ENCODE measurements at places on chromosomes 7 and 10. TPM values are rescaled to one million over a fixed set of nuclear protein-coding genes. Genes with fewer than 3 reads are reported as not detected.

DNA sequence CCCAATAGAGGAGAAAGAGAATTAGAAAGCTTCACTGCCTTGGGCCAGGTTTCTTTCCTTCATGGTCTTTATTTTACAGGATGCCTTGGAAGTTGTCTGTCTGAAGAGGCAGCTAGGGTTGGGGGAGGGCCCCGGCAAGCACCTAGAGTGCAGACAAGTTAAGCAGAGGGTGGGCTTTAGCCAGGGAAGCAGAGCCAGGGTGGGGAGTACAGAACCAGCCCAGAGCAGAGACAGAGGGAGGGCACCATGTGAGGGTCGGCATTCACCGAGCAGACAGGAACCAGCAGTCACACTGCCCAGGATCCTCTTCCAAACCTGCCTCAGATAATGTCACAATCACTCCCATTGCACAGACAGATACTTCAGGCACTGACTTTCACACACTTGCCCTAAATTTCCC is 75.9 kb downstream of the ADARB2 start:
- no peak for DNase-seq

The CDK5 gene
- 22.8 TPM for total RNA-seq

- DNase-seq: no peak
Observed at GRCh38 chr7:77587272-77587671, 50.2 kb downstream of the PTPN12 start.

GRCh38 chr10:71358277-71358676 is 38.4 kb upstream of the CDH23 start:
- no peak for DNase-seq

The MKX gene
- 0.92 TPM for total RNA-seq

DNA sequence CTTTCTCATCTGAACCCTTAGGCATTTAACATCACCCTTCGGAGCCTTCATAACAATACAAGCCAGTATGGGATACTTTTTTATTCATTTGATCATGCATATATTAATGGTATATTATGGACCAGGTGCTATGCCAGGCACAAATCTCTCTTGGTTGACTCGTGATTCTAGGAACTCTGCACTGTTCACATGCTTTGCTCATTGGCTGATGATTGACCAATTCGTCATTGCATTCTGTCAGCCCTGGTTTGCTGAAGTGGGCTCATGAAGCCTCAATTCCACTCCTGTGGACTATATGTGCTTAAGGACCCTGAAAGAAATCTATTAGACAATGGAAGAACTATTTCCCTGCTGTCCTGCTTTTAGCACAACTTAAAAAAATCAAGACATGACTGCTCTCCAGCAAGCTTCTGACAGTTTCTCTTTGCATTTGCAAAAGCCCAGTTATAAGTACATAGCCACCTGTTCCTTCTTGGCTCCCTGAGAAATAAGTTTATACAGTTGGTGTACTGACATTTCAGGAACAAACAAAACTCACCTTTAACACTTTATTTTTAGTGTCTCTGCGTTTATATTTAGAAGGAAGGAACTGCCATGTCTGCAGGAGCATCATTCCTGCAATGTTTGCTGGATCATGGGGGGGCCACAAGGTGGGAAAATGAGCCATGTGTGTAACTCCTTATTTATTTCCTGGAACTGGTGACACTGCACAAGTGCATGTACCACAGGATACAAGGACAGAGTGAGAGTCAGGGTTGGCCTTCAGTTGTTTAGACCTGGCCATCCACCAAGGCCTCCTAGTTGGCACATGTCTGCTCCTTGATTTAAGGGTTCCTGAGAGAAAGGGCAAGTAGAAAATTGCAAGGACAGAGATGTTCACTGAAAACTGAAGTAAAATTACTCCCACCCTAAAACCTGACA is 146.0 kb upstream of the NAMPT start:
- no peak for DNase-seq

DNA sequence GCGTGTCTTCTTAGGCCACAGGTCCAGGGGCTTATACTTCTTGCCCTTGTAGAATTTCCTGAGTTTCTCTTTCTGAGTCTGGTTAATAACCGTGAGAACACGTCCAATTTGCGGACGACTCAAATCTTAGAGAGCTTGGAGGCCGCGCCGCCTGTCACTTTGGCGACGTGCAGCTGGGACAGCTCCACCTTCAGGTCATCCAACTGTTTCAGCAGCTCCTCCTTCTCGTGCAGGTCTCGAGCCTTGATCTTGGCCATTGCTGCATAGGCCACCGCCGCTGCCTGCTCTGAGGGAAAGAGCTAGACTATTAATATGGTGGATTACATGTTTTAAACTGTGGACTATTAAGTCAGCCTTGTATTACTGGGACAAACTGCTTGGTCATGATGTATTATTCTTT is 26.9 kb downstream of the EVX1 start:
- DNase-seq: no peak

The H2BK1 gene
- total RNA-seq: not detected

DNA sequence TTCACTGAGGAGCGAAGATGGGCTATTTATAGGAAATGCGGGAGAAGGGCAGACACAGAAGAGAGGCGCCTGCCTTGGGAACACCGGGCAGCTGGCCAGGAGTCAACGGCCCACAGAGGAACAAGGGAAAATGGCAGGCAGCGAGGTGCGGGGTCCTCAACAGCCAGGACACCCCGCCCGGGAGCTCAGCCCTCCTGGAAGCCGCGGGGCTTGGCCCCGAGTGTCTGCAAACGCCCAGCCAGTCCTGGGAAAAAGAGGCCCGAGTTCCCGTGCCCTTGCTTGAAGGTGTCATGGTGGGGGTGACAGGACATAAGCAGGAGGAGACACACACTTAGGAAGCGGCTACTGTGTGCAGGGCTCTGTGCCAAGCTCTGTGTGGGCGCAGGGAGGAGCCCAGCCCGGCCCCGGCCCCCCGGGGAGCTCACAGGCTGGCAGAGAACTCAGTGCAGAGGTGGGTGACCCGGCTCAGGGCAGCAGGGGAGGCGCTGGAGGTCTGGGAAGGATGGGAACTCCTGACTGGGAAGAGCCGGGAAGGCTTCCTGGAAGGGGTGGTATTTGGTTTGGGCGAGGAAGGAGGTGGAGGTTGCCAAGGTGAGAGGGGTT is 79.9 kb downstream of the ELFN1 start:
- DNase-seq: no peak

DNA sequence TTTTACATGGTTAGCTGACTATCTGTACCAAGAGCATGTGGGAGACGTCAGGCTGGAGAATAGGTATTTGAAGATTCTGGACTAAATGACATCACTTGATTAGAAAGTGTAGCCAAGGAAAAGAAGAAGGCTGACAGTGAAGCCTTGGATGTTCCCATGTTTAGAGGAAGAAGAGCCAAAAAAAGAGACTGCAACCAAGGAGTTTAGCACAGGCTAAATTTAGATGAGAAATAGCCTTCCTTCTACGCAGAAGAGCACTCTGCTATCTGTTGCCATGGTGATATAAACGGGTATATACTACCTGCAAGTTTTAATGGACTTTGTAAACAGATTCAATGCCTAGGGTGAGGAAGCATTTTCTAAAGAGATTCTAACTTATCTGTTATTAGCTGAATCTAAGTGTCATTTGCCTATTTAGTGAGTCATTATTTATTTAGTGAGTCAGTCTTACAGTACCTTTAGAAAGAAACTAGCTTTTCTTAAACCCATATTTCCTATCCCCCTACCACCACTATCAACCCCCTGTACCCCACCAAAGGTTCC is 69.8 kb downstream of the CDK6 start:
- no peak for DNase-seq

- no peak for DNase-seq
Observed at GRCh38 chr10:114576716-114577115, 81.4 kb downstream of the ABLIM1 start.

The NAT16 gene
- 0.84 TPM for total RNA-seq

DNA sequence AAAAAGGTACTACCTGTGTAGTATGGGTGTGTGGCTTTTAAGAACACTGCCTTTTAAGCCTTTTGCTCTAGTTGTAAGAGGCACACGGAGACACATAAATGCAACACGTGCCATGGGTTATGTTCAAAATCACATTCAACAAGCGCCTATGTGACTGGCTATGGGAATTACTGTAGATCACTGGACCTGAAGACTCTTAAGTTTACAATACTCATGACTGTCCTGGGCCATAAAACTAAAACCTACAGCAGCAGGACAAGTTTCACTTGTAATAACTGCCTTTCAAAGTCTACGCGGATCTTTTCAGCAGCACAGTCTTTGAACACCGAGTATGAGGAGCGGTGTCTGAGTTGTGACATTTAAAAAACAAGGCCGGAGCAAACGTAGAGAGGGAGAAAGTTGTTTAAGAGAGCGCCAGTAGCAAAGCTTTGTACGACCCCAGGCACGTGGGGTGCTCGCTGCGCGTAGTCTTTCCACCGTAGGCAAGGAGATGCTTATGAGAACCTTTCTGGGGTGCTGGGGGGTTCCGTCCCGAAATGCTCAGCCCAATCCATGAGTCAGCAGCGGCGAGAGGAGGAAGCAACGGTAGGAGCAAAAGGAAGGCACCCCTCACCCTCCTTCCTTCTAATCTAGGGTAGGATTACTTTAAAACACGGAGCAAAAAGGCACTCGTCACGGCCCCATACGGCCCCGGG is 662 bp downstream of the DNAJC2 start:
- no peak for DNase-seq

The FAM221A gene
- total RNA-seq: 21.5 TPM

GRCh38 chr10:9195385-9195784 is 1140.9 kb downstream of the GATA3 start:
- no peak for DNase-seq

The SPDYE9 gene
- not detected for total RNA-seq

DNA sequence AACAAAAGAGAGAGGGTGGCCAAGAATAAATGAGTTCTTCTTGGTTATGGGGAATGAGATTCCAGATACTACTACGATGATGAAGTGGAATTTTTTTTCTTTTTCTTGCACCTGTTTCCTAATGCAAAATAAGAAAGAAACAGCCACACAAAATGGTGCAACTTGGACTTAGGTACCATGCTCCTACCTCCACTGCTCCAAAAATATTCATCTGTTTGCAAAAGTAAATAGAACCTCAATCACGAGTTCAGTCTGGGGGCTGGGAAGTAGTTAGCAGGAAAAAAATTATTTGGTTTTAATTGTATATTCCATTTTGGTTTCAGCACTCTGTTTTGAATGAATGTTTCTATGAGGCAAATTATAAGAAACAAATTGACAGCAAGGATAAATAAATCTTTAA is 73.5 kb downstream of the SLC25A13 start:
- no peak for DNase-seq

GRCh38 chr10:20713420-20713819 is 183.7 kb downstream of the NEBL start:
- DNase-seq: no peak

GRCh38 chr10:119269737-119270136 is 62.4 kb downstream of the GRK5 start:
- DNase-seq: no peak

GRCh38 chr10:70255329-70256299 is 22.4 kb upstream of the PPA1 start:
- DNase-seq: no peak

DNA sequence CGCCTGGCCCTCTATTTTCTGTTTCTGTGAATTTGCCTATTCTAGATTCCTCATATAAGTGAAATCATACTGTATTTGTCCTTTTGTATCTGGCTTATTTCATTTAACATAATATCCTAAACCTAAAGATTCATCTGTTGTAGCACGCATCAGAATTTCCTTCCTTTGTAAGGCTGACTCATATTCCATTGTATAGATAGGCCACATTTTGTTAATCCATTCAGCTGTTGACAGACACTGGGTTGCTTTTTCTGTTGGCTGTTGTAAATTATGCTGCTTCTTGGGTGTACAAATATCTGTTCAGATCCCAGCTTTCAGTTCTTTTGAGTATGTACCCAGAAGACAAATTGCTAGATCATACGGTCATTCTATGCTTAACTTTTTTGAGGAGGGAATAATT is 28.8 kb upstream of the CUL1 start:
- DNase-seq: no peak

GRCh38 chr10:121792198-121792597 is 135.6 kb downstream of the ATE1 start:
- DNase-seq: no peak

The VENTX gene
- total RNA-seq: 4.7 TPM

The SYT15B gene
- not detected for total RNA-seq

- no peak for DNase-seq
Observed at GRCh38 chr7:94912085-94912484, 4.7 kb downstream of the PPP1R9A start.

DNA sequence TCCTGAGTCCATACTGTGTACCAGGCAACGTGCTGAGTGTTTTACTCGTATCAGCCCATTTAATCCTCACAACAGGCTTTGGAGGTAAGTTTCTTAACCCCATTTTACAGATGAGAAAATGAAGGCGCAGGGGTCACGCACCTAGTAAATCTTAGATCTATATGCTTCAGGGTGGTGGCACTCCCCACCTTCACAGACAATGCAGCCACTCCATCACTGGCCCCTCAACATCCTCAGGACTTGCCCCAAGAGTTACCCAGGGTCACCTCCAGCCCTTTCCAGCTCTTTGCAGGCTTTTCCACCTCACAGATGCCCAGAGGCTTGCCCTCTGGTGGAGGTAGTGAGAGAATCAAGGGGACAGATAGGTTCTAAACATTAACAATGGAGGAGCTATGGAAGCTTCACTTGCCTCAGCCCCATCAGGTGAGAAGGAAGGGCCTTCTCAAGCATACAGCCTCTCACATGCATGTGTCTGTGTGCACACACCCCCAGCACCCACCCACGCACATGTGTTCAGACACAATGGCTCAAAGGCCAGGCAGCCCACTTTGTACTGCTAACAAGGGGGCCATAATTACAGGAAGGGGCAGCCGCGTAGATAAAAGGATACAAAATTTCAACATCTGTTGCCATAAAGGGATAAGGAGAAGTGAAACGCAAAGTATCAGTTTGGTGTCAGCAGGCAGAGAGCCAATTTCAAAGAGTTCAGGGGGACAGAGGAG is 29.1 kb downstream of the DPCD start:
- DNase-seq: no peak

The AKR1B15 gene
- 0.47 TPM for total RNA-seq

- no peak for DNase-seq
Observed at GRCh38 chr10:84375011-84375410, 46.6 kb downstream of the CCSER2 start.

The NPTX2 gene
- total RNA-seq: 14.0 TPM

DNA sequence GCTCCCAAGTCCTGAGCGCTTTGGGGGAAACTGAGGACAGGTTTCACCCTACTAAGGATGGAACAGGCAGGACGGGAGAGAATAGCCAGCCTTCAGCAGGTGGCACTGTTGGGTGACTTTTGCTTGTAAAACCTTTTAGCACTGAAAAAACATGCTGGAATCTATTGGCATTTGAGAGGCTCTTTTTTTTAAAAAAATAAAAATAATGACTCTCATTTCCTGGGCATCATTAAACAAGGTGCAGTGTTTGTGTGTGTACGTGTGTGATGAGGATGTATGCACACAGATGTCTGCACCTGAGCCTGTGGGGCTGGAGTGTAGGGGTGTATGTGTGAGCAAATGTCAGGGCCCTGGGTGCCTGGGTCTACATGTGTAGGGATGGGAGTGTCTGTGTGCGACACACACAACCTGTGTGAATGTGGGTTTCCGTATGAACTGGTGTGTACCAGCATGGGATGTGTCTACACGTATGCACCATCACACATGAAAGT is 177.9 kb downstream of the RPS24 start:
- no peak for DNase-seq

The VWDE gene
- 18.9 TPM for total RNA-seq

The DNAH11 gene
- total RNA-seq: 4.9 TPM

- no peak for DNase-seq
Observed at GRCh38 chr10:3623746-3624145, 161.3 kb downstream of the KLF6 start.

All from H1 (cell line).